Stimulated activated naive CD8-positive, alpha-beta T cell treated with anti-CD3 and anti-CD28 coated beads, Interleukin-15, Interleukin-2, amounts not matched to agents 100 U/mL and 50 U/mL, for 24 hours (primary cell): ENCODE measurements at places on chromosomes 3 and 15.
A peak's percentile ranks its signal among the peaks of the same experiment; 100 is the strongest.

- DNase-seq: no peak
These were observed 238.8 kb downstream of the CDIN1 start for GRCh38 chr15:36818260-36818659.

DNA sequence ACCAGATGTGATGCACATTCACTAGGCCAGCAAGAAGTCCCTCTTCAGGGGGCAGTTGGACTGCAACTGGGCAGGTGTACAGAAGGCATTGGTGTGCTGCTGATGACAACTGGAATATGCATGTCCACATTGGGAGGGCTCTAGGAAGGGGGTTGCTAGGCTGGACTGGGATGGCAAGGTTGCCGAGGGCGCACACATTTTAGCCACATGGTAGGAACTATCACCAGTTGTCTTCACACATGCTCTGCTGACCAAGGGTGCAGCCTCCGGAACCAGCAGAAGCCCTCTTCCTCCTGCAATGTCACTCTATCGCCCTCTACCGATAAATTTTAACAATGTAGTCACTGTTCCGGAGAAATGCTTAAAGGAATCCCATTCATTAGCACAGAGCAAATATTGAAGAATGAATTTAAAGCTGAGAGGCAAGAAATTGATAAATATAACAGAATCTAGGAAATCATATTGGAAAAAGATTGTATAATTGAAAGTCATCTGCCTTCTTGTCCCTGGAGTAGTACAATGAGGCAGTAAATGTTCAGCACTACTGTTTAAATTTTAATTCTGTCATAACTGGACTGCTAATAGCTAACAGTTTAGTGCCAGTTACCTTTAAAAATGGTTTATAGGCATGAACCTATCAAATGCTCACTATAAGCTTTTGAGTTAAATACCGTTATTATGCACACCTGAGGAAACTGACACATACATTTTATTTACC is 22.6 kb upstream of the LYSMD4 start:
- peak; percentile 18 for DNase-seq

GRCh38 chr3:158701420-158702065 is 29.1 kb upstream of the LXN start:
- no peak for DNase-seq

DNA sequence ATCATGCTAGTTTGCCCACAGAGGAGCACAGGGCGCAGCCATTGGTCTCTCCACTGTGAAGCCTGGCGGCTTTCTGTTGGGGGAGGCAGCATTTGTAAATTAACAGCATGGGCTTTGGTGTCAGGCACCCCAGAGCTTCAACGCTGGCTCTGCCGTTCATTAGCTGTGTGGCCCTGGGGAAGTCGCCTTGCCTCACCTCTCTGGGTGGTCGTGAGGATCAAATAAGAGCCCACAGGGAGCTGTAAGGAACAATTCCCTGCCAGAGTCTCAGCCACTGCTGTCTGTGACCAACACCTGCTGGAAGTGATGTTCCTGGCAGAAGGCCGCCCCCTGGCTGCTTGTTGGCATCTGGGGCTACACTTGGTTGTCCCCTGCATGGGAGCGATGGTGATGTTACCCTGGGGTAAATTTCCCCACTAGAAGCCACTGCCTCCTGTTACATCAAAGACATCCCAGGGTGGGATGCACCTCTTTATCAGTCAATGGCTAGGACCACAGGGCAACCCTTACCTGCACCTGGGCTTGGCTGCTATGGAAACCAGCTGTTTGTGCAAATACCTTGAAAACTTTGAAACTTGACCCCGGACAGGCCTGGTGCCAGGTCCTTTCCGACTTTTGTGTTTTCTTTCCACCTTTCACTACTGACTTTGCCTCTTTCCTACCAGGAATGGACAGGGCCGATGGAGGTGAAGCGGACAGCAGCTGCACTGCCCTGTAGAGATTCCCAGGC is 36.9 kb downstream of the DNASE1L3 start:
- DNase-seq: peak; percentile 55

DNA sequence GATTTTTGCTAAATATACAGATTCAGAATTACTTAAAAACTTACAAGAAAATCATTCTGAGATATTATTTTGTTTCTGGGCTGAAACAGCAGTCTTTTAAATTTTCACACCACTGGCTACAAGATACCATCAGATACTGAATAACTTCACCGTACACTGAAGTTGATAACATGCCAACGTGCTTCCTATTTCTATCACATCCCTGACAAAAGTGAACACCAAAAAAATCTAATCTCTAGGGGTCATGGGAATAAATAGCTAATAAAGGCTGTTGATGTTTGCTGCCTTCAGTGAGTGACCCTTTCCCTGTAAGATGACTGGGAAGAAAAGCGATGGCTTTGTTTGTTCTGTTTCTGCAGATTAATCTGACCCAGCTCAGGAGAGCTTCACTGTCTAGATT is 120.5 kb downstream of the DUT start:
- no peak for DNase-seq

DNA sequence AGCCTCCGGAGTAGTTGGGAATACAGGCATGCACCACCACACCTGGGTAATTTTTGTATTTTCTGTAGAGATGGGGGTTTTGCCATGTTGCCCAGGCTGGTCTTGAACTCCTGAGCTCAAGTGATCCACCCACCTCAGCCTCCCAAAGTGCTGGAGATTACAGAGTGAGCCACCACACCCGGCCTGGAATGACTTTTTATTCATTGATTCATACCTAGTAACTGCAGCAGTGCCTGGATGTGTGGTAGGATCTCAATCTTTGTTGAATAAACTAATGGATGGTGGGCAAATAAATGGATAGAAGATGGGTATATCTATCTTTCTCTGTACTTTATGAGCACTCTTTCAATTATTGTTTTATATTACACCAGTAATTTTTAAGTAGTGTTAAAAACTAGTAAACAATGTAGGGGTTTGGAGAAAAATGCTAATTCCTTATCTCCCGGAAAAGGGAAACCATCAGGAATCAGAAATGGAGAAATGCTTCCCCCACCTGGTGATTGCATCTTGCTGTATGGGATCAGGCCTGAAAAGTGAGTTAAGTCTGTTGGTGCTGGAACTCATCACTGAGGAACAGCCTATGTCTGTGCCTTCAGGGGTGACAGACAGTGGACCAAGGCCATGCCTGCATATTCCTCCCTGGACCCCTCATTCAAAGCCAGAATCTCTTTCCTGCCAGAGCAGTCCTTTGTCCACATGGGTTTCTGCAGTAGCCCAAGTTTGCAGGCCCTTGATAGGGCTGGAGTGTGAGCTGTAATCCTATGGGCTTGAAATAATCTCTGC is 161.0 kb upstream of the CTDSPL start:
- no peak for DNase-seq

- no peak for DNase-seq
These were observed 108.3 kb upstream of the ETV5 start for GRCh38 chr3:186216900-186217819.
